Hematopoietic multipotent progenitor cell treated with erythropoietin and hydrocortisone succinate and interleukin-3 and kit ligand, for 8 days (in vitro differentiated cells): ENCODE measurements at places on chromosomes 1 and 21.

- no peak for DNase-seq
Observed at GRCh38 chr1:229693129-229693900, 67.3 kb downstream of the URB2 start.

GRCh38 chr1:114118351-114118990, 35.2 kb downstream of the SYT6 start:
- no peak for DNase-seq

DNA sequence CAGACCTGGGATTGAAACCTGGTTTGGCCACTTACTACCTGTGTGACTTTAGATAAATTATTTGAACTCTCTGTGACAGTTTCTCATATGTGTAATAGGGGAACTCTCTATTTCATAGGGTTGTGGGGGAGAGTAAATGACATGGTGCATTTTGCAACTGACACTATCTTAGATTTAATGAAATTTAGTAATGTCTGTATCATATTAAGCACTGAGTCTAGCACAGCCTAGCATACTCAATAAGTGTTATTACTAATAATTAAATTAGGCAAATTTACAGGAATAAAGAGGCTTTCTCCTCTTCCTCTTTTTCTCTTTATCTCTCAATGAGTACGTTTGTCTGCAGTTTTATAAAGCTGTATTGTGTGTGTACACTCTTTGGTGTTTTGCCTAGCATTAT, 80.2 kb upstream of the MACF1 start:
- DNase-seq: no peak

DNA sequence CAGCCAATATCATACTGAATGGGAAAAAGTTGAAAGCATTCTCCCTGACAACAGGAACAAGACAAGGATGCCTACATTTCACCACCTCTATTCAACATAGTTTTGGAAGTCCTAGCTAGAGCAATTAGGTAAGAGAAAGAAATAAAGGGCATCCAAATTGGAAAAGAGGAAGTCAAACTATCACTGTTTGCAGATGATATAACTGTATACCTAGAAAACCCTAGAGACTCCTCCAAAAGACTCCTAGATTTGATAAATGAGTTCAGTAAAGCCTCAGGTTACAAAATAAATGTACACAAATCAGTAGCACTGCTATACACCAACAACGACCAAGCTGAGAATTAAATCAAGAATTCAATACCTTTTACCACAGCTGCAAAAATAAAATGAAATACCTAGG, 171.3 kb upstream of the HP1BP3 start:
- no peak for DNase-seq

DNA sequence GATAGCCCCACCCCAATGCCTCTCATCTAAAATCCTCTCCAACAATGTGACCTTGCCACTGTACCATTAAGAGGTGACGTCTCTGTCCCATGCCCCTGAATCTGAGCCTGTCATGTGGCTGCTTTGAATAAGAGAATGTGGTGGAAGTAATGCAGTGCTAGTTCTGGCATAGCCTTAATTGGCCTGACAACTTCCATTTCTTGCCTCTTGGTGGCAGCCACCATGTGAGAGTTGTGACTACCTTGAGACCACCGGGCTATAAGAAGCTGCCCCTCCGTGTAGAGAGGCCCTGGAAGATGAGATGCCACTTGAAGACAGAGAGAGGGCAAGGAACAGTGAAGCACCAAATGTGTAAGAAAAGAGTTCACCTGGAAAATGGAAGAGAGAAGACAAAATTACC, 95.4 kb downstream of the POFUT2 start:
- no peak for DNase-seq

DNA sequence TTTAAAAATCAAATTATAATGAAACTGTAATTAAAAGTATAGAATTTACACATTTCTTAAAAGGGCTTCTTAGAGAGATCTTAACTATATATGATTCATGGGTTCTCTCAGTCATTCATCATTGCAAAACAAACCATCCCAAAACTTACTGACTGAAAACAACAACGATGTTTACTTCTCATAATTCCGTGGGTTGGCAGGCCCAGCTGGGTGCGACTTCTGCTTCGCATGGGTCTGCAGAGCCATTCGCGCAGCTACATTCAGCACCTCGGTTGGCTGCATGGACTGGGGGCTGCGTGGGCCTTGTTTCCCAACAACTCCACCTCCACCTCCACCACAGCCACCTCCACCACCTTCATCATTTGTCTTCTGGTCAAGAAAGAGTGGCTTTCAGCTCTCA, 4.0 kb downstream of the SLAMF8 start:
- no peak for DNase-seq

GRCh38 chr21:42734323-42734971, 81.0 kb downstream of the PDE9A start:
- DNase-seq: no peak

- no peak for DNase-seq
Observed at GRCh38 chr1:185894791-185895190, 160.6 kb downstream of the HMCN1 start.

- peak; percentile 75 for DNase-seq
Observed at GRCh38 chr1:245153081-245153551, 1.7 kb upstream of the KIF26B start.

DNA sequence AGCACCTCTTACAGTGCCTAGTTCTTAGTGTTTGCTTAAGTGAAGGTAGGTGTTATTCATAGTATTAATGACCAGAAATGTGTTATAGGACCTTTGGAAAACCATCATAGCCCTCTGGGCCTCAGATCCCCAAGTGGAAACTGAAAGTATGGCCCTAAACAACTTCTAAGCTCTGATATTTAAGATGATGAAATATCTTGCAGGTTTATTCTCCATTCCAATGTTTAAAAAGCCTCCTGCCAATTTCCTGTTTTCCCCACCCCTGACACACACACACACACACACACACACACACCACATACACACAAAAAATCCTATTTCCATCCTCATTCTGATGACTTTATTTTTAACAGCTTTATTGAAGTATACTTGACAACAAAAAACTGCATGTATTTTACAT, 108.2 kb downstream of the DIRAS3 start:
- no peak for DNase-seq

- DNase-seq: no peak
Observed at GRCh38 chr1:204084247-204084772, 11.4 kb downstream of the SOX13 start.

DNA sequence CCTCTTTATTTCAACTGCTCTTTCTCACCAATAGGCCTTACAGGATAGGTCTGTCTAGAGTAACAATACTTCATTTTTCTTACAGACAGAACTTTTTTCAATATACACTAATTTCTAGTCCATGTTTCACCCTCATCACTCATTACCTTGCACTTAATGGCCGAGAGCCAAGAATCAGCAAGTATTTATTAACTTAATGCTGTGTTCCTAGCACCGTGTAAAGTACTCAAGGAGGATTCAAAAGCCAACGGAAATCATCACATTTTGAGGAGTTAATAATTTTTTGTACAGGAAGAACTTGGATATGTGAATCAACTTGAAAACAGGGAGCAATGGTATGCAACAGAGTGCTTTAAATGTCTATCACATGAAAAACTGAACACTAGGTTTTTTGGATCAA, 102.0 kb downstream of the PTPN14 start:
- no peak for DNase-seq

DNA sequence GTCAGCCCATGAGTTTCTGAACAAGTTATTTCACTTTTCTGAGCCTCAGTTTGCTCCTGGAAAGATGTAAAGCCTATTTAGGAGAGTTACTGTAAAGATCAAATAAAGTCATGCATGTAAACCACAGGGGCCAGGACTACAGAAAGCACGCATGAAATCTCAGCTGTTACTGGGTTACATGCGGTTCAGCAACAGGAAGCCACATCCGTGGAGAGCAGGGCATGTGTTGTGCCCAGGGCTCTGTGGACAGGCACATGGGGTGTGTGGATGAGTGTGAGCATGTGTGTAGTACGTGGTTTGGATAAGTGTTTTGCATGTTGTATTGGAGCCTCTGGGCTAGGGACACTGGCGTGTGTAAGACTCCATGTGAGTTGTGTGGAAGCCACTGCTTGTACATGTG, 2.2 kb upstream of the EPHA2 start:
- DNase-seq: no peak

DNA sequence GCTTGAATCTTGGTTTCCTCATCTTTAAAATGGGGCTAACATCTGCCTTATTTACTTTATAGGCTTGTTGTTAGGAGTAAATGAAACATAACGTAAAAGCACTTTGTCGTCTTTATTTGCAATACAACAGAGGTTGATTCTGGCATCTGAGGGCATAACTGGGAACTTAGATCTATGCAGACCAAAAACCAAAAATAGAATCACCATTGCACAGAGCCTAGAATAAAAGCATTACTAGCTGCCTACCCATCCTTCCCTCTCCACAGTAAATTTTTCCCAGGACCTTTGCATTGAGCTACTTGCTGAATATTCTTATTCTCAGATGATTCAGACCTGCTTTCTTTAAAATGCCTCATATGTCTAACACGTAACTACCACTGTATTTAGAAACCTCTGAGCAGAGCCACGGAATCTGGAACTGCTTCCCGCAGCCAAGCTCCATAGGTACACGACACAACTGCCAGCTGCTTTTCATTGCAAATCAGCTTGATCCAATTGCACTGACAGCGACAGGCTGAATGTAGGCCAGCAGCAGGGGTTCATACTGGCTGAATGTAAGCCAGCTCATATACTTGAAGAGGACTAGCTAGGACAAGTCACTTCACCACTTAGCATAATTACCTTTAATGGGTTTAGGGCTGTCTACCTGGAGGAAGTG, 33.2 kb upstream of the SERBP1 start:
- DNase-seq: no peak

DNA sequence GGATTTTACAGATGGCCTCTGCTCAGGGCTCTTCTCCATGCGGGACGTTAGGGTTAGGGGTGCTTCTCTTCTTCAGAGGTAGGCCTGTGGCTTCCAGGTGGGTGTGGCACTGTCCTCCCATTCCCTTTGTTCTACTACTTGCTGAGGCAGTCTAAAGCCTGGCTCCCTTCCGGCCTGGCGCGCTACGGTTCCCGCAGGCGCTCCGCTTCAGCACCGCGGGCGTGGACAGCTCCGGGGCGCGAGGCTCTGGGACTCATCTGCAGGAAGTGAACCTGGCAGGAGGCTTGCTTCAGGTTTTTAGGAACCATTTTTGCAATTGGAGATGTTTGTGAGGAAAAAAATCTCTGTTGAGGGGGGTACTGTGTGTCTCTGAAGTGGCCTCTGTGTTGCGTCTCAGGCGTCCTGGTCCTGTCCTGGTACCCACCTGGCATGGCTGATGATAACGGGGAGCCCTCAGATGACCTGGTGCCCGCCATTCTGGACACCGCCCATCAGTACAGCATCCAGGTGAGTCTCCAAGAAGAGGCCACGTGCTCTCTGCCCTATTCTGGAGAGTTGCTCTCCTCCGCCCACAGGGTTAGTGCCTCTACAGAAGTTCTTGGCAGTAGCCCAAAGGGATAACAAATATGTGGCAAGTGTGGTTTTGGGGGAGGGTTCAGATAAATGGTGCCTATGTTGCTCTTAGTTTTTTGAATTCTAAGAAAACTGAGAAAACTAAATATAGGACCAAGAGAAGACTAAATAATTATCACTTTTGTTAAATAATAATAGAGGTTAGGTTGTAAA, 1.9 kb downstream of the MANEAL start:
- peak; percentile 86 for DNase-seq

DNA sequence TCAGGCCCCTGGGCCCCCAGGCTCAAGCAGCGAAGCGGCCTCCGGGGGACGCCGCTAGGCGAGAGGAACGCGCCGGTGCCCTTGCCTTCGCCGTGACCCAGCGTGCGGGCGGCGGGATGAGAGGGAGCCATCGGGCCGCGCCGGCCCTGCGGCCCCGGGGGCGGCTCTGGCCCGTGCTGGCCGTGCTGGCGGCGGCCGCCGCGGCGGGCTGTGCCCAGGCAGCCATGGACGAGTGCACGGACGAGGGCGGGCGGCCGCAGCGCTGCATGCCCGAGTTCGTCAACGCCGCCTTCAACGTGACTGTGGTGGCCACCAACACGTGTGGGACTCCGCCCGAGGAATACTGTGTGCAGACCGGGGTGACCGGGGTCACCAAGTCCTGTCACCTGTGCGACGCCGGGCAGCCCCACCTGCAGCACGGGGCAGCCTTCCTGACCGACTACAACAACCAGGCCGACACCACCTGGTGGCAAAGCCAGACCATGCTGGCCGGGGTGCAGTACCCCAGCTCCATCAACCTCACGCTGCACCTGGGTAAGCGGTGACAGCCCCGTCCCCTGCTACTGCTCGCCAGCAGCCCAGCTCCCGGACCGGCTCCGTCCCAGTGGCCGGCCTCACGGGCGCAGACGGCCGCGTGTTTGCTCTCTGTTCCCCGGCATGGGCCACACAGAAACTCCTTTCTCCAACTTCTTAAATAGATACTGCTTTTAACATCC, 539 bp downstream of the LAMC1 start:
- peak; percentile 41 for DNase-seq

GRCh38 chr1:236604905-236605806, 840 bp upstream of the HEATR1 start:
- DNase-seq: no peak

GRCh38 chr1:64960731-64961130, 5.6 kb downstream of the JAK1 start:
- DNase-seq: no peak

- DNase-seq: no peak
Observed at GRCh38 chr1:901108-901859, 22.4 kb upstream of the SAMD11 start.

GRCh38 chr1:52904927-52905698, 16.4 kb downstream of the ECHDC2 start:
- DNase-seq: peak; percentile 34

GRCh38 chr1:200540281-200540680, 80.3 kb downstream of the KIF14 start:
- DNase-seq: no peak

GRCh38 chr1:114295321-114295720, 141.7 kb upstream of the SYT6 start:
- DNase-seq: no peak

DNA sequence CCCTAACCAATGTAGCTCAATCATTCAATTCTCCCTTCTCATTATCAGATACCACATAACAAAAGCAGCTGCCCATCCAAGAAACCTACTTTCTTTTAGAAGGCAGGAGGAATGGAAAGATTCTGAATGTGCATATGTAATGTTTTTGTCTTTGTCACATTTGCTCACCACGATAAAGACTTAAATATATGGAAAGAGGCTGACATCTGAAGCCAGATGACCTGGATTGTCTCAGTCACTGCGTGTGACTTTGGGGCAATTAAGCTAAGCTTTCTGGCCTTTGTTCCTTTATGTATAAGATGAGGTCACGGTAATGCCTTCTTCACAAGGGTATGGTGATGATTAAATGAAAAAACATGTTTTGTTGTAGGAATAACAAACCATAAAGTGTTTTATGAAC, 42.6 kb downstream of the LRRC52 start:
- no peak for DNase-seq

- DNase-seq: no peak
Observed at GRCh38 chr1:183832459-183832858, 27.5 kb downstream of the RGL1 start.

- DNase-seq: peak; percentile 31
Observed at GRCh38 chr1:94713472-94714141, 106.5 kb upstream of the SLC44A3 start.
